ENCODE measurements at places on chromosomes 5 and 9. TPM values are rescaled to one million over a fixed set of nuclear protein-coding genes. Genes with fewer than 3 reads are reported as not detected.

GRCh38 chr5:14733661-14734060 is 69.1 kb downstream of the OTULIN start:
- no peak for DNase-seq

GRCh38 chr5:26031481-26031880 is 1006.9 kb downstream of the CDH9 start:
- no peak for DNase-seq

Gene PKD2L2
- total RNA-seq, result not detected

Gene PAM
- 101 TPM for total RNA-seq

GRCh38 chr5:65121880-65122436 is 353.2 kb downstream of the CWC27 start:
- no peak for DNase-seq

DNA sequence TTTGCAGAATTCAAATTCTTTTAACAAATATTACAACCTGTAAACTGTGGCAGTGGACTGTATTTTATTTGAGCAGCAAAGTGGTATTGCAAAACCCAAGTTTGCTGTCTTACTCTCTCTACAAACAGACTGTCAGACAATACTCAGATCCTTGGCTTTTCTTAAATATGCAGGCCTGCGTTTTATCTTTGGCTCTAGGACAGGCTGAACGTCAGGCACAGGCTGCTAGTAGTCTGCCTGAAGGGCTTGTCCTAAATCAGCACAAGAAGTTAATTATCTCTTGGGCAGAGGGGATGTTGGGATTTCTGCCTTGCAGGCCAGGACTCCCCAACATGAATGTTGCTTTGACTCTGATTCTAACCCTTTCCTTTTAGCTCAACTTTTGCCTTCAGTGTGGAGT is 147.5 kb downstream of the SLIT3 start:
- peak; percentile 65 for DNase-seq

DNA sequence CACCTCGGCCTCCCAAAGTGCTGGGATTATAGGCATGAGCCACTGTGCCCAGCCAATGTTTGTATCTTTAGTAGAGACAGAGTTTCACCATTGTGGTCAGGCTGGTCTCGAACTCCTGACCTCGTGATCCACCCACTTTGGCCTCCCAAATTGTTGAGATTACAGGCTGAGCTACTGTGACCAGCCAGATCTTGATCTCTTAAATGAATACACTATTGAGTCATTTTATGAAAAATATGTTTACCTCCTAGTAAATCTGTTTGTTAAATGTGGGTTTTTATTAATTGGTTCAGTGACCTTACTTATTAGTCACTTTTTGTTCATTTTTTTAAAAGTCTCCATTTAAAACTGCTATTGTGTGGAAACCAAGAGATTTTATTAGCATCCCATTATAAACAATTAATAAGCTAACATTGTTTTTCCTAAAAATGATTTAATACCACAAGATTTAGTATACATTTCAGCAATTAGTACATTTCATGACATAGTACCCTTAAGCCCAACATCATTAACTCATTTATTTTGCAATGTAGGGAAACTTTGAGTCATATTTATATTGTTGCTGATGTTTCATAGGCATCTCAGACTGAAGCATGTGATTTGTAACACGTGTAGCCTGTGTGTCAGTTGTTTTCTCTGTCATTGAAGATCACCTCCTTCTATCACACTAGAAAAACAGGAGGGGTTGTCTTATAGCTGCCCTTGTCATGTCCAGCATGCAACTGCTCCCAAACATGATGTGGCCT is 261.2 kb downstream of the TAF11L14 start:
- no peak for DNase-seq

Gene SPATA31D4
- total RNA-seq, result not detected

Data from uterus (tissue), 4 donors.